ENCODE measurements at places on chromosomes 11 and 22.

- no peak for DNase-seq
Observed at GRCh38 chr22:39534092-39534506, 1.6 kb upstream of the RPS19BP1 start.

GRCh38 chr11:75814363-75814676, 690 bp upstream of the UVRAG start:
- DNase-seq, result no peak

DNA sequence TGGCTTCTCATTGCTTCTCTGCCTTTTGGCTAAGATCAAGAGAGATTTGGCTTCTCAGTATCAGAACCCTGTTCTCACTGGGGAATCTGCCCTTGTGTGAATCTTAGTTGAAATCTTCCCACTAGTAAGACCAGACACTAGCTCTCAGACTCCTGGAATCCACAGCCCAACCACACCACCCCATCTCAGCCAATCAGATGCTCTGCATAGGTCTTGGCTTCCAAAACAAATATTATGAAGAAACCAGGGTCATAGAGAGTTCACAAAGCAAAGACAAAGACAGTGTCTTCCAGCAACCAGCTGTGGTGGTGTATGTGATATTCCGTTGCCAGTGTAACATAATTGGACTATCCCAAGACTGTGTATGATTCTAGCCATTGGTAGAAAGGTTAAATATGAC, 5.4 kb downstream of the OR8B12 start:
- no peak for DNase-seq

GRCh38 chr22:23182309-23183060, 2.2 kb downstream of the BCR start:
- no peak for DNase-seq

DNA sequence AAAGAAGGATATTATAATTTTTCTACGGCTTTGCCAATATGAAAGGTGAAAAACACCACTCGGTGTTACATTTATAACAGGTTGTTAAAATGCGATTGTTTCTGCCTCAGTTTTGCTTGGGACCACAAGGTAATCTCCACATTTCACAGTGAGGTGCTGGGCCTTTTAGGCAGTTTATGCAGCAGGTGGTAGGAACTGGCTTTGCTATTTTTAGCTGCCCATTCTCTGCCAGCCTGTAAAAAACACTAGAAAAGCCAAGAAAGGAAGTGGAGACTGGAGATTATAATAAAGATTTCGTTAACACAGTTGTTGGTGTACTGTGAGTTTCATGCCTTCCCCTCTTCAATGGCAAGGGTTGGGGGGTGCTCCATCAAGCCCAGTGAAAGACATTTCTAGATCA, 8.0 kb upstream of the MRPL16 start:
- no peak for DNase-seq

- DNase-seq, result peak; percentile 59
Observed at GRCh38 chr11:94623120-94623735, 56.1 kb downstream of the PIWIL4 start.

GRCh38 chr22:46066691-46067090, 83.6 kb upstream of the PPARA start:
- DNase-seq, result no peak

DNA sequence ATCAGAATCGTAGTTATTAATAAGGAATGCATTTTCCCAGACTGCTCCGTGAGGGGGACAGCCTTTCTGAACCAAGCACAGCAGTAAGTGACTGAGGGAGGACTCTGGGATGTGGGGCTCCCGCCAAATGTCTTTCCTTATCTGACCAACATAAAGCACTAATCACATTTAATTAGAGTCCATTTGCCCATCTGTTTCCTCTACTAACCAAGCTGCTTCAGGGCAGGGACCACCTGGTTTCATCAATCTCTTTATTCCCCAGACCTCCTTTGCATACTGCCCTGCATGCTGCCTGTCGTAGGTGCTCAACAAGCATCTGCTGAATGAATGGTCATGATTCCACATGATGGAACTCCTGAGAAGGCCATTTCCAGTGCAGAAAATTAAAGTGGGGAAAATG, 29.4 kb downstream of the SMCO4 start:
- DNase-seq, result no peak

DNA sequence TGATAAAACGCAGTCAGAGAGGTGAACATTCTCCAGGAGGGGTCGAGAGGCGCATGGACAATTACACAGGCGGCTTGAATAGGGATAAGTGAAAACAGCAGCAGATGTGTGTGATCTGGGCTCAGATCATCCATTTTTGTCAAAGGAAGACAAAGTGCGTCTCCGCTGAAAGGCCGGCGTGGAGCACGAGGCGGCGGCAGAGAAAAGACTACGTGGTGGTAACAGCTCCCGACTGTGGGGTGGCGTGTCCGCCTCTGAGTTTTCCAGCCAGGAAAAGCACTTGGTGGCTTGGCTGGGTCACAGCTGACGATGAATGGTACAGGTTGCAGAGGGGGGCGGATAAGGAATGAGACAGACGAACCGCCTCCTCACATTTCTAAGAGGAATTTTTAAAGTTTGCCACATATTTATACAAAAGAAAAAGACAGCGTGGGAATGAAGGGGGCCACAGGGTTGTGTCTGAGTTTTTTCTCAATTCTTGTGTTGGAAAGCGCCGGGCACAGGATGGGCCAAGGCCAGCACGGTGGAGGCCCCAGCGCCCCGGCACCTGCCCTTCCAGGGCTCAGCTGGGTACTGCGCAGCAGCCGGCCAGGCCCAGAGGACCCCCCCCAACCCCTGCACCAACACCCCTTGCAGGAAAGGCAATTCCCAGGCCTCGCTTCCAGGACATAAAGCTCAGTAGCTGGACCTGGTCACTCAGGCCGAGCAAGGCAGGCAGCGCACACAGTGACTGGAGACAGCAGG, 80.4 kb downstream of the TRMU start:
- DNase-seq, result no peak

DNA sequence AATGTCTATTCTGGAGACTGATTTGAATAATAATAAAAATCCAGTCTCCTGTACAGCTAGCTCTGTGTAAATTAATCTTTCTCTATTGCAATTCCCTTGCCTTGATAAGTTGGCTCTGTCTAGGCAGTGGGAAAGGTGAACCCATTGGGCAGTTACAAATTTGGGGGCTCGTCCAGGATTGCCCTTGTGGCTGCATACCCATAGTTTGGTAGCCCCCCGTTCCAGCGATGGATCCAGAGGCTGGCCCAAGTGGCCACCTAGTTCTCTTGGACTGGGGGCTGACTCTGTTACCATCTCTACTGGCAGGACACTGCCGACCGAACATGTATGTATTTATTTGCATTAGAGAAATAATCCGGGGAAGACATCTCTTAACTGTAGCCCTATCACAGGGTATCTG, 326.2 kb upstream of the PDGFD start:
- no peak for DNase-seq

DNA sequence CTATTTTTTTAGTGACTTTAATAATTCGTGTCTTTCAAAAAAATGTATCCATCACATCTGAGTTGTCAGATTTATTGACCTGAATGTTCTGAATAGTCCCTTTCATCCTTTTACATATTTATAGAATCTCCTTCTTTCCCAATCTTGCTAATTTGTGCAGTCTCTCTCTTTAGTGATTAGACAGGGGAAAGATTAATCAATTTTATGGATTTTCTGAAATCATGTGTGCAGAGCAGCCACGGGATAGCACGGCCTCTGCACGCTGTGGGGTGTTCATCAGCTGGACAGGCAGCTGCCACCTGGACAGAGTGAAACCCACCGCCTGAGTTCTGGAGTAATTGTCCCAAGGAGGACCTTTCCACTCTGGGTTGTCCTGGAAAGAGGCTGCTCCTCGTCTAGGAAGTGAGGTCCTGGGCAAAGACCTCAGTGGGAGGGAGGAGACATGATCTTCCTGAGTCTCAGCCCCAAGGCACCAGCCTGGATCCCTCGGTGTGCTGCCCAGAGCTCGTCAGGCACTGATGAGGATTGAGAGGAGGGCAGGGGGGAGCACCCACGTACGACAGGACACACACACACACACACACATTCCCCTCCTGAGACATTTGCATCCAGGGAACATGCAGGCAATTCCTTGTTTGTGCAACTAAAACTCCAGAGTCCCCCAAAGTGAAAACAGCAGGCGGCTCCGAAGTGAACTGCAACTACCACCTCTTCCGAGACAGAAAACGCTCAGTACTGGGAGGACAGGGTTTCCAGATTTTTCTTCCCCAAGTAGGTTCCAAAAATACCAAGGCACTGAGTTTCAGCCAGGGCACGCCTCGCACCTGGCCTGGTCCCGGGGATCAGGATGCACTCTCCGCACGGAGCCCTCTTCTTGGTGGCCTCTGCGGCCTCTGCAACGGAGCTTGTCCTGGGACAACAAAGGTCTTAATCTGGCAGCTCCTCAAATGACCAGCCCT, 22.5 kb upstream of the KRTAP5-6 start:
- no peak for DNase-seq

GRCh38 chr11:128732471-128733277, 38.8 kb downstream of the FLI1 start:
- DNase-seq, result no peak

All from neural crest cell (in vitro differentiated cells).